Activated naive CD4-positive, alpha-beta T cell treated with Interleukin-2 at 50 U/mL for 16 hours (primary cell): ENCODE measurements at places on chromosomes 5 and 9.

DNA sequence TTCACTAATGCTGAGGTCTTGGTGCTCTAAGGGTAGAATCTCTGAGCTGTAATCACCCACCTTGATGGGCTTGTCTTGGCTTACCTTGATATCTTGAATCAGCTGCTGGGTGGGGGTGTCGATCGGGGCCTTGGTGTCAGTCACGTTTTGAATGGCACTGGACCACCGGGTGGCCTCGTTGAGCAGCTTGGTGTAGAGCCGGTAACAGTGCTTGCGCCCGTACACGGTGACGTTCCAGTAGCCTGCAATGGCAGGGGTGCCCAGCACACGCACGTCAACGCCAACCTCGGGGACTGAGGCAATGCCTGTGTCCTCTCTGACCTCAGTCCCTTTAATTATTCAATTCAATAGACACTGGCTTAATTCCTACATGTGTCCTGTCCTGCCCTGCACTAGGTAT lies 63.1 kb upstream of the RETREG1 start:
- DNase-seq: no peak

- DNase-seq: no peak
Measured at GRCh38 chr5:57988813-57989212, 471.1 kb downstream of the PLK2 start.

DNA sequence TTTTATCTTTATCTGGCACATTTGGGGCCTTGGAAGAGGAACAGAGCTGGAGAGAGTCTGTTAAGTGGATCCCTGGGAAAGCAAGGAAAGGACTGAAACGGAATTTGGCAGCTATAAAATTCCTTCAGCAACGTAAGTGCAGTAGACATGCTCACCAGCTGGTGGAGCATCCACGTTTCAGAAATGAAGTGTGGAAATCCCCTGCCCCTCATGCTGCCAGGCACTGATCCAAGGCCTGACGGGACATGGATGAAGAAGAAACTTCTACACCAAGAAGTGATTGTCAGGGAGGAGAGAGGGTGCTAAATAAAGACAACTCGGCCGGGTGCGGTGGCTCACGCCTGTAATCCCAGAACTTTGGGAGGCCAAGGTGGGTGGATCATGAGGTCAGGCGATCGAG lies 209.3 kb downstream of the ROR2 start:
- DNase-seq: no peak

GRCh38 chr9:4359016-4359415 lies 59.1 kb upstream of the GLIS3 start:
- DNase-seq: no peak

GRCh38 chr5:112691758-112692157 lies 45.9 kb upstream of the APC start:
- DNase-seq: no peak

DNA sequence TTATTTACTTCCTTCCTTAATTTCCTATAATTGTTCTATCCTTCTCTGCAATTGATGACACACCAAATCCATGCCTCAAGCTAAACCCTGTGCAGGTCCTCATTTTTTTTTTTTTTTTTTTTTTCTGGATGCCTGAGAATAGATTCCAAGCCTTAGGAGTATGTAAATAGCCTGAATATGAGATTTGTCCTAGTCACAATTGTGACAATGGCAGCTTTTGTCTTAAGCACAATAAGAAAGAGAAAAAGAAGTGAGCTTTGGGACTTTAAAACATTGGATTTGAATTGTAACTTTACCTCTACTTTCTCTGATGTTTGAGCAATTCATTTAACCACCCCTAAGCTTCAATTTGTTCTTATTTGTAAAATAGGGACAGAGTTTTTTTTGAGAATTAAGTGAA lies 280.5 kb downstream of the TUSC1 start:
- no peak for DNase-seq

DNA sequence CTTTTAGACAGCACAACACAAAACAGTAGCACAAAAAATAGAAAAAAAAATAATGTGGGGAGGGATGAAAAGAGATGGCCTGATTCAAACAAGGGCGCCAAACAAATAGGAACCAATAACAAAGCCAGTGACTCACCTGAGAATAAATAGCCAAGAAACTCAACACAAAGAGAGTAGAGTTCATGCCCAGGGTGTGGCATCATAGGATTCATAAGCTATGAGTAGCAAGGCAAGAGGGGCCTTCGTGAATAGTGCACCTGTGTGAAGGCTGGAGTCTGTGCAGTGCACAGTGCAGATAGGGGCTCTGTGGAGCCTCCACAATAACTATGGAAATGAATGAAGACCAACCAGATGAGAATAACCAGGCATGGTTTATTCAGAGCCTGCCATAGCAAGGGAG lies 541.7 kb downstream of the SPOCK1 start:
- DNase-seq: no peak

DNA sequence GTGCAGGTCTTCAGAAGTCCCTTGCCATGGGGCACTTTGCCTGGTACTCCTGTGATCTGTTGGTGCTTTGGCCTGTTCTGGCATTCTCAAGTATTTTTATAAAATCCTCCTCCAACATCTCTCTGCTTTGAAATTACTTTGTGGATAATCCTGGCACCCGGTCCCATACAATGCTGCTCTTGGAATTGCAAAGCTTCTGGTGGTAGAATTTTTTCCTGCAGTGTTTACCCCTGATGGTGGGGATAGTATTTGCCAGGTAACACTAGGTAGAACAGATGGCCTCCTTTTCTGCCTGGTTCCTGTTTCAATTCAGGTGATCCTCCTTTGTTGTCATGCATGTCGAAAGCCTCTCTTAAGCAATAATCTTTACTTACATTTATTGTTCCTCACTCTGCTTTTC lies 109.8 kb upstream of the ATP10B start:
- DNase-seq: no peak

DNA sequence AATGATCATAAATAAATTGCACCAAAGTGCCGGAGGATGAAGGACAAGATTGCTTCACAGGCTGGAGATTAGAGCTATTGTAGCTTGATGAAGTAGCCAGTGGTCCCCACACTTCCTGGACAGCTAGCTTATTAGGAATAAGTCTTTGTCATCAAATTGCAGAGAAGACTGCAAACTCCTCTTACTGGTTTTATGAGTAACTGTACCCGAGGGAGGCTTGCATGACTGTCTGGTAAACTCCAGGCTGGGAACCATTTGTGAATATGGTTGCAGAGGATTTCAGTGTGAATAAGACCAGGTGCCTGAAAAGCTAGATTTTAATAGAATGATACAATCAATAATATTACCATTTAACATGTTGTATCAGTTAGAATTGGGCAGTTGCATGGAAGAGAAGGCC lies 36.5 kb upstream of the SEMA5A start:
- DNase-seq: no peak
